ENCODE measurements at places on chromosomes 5 and 9.

DNA sequence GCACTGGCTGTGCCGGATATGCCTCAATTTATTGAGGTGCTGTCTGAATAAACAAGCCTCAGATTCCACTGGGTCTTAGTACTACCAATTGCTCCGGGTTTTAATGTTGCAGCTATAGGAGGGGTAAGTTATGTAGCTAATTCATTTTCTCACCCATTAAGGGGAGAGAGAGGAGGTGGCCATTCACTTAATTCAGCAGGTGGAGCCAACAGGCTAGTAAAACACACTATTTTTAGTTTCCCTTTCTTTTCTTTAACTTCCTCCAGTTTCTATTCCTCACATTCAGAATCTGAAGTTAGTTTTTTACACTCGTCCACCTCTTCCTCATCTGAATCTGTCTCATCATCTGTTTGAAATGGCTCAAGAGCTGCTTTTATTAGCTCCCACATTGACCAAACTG lies 105.6 kb upstream of the CDH10 start:
- DNase-seq: no peak

DNA sequence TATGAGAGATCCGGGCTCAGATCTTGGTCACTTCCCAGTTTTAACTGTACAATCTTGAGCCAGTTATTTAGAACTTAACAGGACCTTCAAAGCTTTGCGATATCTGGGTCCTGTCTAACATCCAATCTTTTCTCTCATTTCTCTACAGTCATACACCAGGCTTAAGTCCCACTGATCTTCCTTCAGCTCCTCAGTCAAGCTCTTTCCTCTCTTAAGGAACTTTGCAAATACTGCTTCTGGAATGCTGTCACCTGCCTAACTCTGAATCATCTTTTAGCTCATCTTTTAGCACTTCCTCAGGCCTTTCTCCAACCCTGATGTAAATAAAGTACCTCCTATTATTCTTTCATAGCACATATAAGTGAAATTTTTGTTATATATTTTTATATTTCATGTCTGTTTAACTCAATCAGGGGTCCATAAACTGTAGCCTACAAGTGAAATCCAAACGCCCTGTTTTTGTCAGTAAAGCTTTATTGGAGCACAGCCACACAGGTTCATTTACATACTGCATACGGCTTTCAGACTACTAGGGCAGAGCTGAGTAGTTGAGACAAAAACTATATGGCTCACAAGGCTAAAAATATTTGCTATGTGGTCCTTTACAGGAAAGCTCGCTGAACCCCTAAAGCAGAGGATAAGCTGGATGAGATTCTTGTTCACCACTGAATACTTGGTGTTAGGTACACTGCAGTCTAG lies 63.5 kb downstream of the MEF2C start:
- no peak for DNase-seq

DNA sequence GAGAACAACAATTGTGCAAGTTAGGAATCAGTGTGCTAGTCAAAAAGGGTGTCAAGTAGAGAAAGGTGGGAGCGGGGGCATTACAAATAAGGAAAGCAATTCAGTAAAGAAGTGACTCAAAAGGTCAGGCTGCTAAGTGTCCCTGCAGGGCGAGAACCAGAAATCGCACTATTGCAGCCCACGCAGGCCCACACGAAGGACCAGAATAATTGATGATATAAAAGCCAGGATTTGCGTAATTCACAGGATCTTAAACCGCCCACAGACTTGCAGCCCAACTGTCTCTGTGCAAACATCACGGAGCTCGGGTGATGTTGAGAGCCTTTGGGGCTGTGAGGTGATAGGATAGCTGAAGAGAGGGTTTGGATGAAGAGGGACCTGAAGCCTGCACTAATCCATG lies 349.0 kb downstream of the BRINP1 start:
- no peak for DNase-seq

DNA sequence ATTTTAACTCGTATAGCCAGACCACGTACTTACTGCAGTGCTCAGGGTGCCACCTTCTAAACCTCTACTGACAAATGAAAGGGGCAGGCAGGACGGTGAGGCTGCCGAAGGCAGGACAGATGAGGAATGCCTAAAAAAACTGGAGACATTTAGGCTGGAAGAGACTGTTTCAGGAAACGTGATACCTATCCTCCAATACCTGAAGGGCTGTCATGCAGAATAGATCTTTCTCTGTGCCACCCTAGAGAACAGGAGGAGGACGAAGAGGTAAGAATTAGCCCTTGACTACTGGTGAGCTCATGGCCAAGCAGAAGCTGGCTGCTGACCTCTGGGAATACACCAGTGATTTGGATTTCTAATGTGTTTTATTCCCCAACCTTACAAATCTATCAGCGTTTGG lies 139.4 kb downstream of the EFNA5 start:
- no peak for DNase-seq

GRCh38 chr5:142122121-142122520 lies 13.5 kb downstream of the NDFIP1 start:
- no peak for DNase-seq

GRCh38 chr9:134594078-134594941 lies 47.3 kb upstream of the COL5A1 start:
- no peak for DNase-seq

DNA sequence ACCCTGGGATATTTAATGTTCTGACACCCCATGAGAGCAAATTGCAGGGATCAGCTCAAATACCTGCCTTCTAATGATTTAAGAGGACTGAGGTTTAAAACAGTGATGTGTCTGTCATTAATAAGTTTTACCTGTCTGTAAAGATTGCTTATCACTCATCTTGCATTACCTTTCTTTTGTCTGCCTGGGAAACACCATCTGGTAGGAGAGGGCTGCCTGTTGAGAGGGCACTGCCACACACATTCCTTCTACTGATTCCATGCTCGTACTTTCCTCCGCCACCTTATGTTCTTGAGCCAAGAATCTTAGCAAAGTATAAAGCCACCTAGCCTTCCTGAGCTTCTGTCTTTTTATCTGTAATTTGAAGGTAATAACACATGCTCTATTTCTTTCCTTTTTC lies 118.6 kb downstream of the KCTD16 start:
- DNase-seq: no peak

- DNase-seq: no peak
Measured at GRCh38 chr9:135601988-135602387, 37.4 kb downstream of the GLT6D1 start.

DNA sequence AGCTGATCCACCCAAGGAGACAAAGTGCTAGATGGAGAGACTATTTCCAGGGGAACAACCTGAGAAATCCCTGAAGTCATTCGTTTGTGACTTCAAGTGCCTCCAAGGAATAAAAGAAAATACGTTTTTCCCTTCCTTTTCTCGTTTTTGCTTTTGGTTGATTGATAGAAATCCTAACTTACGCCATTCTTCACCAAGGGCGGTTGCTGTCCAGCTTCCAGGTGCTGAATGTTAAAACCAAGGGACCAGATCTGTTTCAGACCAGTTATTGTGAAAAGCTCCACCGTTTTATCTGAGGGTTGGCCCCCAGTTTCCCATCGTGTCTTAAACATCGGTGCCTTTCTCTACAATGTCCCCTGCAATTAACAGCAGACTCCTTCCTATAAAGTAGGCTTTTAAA lies 600.7 kb upstream of the SGCD start:
- DNase-seq: no peak

- DNase-seq: no peak
Measured at GRCh38 chr5:124790301-124790894, 44.0 kb upstream of the ZNF608 start.

- DNase-seq: no peak
Measured at GRCh38 chr9:137040568-137040967, 5.4 kb downstream of the NPDC1 start.

DNA sequence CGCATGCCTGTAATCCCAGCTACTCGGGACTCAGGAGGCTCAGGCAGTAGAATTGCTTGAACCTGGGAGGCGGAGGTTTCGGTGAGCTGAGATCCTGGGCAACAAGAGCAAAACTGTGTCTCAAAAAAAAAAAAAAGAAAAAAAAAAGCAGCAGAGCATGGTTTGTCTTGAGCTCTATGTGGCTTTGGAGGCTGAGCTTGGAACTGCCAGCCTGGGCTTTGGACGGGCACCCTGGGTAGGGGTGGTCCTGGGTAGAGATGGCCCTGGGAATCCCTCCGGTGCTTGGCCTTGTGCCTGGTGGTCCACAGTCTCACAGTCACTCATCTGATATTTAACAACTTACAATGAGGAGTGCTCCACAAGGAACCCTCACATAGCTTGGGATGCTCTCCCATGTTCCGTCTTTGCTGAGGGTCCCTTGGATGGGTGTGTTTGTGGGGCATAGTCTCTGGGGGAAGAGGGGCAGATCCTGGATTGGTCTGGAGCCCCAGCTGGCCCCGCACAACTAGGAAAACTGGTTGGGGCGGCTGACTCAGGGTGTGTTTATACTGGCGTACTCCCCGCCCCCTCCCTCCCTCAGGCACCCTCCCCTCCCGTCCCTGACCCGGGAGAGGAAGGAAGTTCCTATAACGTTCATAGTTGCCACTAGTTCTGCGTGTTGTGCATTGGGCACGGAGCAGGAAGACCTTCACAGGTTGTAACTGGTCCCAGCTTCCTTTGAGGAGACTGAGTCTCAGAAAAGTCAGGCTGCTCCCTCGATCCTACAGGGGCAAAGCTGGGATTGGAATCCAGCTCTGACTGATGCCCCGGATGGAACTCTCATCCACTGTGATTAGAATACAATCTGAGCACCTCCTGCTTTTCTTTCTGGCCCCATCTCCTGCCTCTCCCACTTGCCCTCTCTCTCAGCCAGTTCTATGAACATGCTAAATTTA lies 11.2 kb downstream of the IER5L start:
- no peak for DNase-seq

Measured in smooth muscle cell of the brain vasculature (primary cell).